HS-27A (cell line): ENCODE measurements at places on chromosomes 3 and 15.

DNA sequence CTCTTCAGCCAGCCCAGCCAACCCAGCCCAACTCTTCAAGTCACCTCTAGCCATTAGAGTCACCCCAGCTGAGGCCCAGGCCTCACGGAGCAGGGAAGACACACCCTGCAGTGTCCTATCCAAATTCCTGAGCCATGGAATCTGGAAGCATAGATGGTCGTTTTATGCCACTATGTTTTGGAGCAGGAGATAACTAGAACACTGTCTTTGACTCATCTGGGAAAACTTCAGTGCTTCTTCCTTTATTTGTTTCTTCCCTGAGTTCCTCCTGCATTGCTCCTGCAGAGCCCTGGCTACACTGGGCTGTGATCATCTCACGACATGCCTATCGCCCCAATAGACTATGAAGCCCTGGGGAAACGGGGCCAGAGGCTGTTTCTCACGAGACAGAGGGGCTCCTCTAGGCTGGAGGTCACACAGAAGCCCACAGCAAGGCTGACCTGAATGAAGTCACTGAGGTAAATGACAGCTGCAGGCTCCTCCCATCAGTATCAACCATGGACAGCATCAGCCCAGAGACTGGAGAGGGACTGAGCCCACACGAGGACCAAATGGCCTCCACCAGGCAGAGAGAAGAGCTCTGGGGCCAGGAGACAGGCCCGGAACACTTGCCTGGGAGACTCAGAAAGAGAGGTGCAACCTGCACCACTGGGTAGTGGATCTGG lies 22.7 kb downstream of the CRABP1 start:
- DNase-seq, result no peak

- DNase-seq, result no peak
Measured at GRCh38 chr3:144921710-144922109, 950.1 kb downstream of the DIPK2A start.

GRCh38 chr3:119408243-119408950 lies 55.0 kb downstream of the TMEM39A start:
- no peak for DNase-seq

DNA sequence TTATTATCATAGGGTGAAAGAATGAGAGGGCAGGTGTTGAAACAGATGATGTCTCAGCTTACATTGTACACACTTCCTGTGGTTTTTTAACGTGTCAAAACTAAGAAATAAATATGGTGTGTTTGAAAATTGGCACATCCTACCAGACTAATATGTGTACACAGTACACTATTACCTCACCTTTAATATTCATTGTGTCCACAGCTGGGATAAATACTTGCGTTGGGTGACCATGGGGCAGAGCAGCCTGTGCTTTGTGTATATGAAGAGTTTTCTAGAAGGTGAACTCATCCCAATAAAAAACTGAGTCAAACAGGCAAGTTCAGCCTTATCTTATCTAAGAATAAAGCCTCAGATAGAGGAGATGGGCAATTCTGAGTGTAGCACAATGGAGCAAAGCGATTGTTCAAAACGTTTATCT lies 17.3 kb downstream of the SUCNR1 start:
- no peak for DNase-seq

DNA sequence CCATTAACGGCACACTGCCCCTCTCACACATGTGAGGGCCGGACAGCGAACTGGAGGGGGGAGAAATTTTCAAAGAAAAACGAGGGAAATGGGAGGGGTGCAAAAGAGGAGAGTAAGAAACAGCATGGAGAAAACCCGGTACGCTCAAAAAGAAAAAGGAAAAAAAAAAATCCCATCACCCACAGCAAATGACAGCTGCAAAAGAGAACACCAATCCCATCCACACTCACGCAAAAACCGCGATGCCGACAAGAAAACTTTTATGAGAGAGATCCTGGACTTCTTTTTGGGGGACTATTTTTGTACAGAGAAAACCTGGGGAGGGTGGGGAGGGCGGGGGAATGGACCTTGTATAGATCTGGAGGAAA lies 1.5 kb downstream of the SOX2 start:
- no peak for DNase-seq

GRCh38 chr3:78804251-78805037 lies 963.4 kb downstream of the ROBO1 start:
- no peak for DNase-seq

DNA sequence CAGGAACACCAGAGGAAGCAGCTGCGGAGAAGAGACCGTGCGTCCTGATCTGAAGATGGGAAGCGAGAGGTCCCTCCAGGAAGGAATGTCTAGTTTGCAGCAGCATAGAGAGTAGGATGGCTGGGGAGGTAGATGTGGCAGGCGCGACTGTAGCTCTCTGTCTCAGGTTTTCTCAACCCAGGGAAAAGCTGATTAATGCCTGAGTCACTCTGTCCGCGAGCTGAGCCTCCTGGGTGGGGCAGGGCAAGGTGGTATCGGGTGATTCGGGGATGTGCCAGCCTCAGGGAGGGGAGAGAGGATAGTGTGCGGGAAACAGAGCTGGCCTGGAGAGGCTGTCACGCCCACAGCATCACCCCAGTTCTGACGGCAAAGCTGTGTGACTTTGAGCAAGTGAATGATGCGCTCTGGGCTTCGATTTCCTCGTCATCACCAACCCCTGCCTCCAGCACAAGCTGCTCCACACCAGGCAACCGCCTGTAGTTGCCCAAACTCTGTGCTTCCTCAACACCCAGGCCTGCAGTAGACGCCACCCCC lies 28.4 kb downstream of the CPN2 start:
- peak; percentile 68 for DNase-seq

- DNase-seq, result no peak
Measured at GRCh38 chr3:165125836-165126235, 47.5 kb upstream of the SI start.

GRCh38 chr3:16174976-16175901 lies 759 bp downstream of the GALNT15 start:
- no peak for DNase-seq

- DNase-seq, result no peak
Measured at GRCh38 chr3:69144631-69145245, 22.3 kb upstream of the LMOD3 start.

DNA sequence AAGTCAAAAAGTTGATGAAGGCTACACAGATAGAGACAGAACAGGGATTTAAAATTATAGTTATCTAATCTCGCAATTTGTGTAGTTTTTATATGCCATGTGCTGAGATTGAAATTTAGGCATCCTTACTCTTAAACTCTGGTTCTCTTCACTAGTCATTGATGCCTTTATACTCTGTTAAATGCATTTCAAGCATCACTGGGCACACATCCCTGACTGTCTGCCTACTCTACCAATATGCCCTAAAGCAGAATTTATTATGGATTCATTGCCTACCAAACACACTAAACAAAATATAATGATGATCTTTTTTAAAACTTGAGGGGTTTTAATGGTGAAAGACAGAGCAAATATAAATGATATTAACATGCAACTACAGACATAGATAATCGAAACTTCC lies 10.3 kb upstream of the ALCAM start:
- no peak for DNase-seq

DNA sequence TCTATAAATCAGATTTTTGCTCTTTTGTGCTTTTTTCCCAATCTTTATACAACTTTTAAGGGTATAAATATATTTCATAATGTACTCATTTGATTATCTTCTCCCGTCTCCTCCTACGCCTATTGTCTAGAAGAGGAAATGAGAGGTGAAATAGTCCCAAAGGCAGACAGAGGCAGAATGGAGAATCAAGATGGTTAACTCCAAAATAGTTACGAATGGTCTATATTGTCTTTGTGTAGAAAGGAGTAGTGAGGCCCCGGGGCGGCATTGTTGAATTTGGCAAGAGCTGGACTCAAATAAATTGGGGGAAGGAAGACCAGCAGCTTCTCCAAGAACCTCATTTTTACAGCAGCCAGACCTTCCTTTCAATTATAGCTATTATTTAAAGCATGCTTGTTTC lies 23.9 kb downstream of the ITPR1 start:
- DNase-seq, result no peak

- DNase-seq, result no peak
Measured at GRCh38 chr15:101439920-101440319, 49.6 kb downstream of the PCSK6 start.

DNA sequence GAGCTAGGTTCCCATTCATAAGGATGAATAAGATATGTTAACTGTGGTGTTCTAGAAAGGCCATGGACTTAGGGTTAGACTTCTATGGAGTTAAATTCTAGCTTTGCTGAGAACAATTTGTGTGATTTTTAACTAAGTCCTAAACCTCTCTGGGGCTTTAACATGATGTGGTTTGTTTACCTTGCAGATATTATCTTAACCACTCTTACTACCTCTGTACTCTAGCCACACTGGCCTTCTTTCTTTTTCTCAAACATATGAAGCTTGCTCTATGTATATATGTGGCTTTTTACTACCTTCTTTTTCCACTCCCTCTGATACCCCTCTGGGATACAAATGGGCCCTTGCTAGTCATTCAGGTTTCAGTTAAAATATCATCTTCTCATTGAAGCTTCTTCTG lies 108.4 kb downstream of the ZNF609 start:
- DNase-seq, result no peak

DNA sequence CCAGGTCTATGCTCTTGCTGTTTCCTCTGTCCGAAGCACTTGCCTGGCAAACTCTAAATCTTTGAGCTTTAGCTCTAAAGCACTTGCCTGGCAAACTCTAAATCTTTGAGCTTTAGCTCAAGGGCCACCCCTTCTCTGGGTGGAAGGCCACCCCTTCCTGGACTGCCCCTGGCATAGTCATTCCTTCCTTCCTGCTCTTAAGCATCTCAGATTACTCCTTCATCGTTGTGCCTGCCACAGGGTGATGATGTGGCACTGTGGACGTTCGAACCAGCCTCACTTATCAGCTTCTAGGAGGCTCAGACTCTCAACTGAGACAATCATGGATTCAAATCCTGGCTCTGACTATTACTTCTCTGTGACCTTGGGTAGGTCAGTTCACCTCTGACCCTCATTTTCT lies 10.5 kb upstream of the CRABP1 start:
- no peak for DNase-seq

DNA sequence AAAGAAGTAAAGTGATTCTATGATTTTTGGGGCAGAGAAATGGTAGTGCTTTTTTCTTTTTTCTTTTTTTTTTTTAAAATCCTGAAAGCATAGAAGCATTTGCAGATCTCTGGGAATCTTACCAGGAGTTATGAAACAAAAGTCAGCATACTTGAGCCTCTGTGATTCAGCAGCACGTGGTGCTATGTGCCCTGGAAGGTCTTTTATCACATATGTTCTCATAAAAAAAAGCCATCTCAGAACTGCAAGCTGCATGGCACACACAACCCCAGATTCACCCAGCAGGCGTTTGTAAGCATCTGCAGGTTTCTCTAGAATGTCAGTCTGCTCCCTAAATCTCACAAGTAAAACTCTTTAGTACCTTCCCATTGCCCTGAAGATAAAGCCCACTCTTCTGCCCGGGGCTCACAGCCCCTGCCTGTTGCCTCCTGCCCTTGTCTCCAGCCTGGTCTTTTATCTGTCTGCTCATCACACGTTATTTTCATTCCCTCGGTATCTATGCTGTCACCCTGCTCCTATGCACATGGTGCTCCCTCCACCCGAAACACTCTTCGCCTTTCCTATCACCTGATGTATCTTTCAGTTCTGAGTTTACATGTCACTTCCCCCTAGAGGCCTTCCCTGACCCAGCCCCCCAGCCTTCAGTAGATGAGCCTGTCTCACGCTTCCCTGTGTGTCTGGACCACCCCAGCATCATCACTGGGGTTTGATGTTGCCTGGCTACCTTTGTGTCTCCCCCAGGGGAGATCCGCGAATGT lies 72.4 kb downstream of the CHDH start:
- no peak for DNase-seq

DNA sequence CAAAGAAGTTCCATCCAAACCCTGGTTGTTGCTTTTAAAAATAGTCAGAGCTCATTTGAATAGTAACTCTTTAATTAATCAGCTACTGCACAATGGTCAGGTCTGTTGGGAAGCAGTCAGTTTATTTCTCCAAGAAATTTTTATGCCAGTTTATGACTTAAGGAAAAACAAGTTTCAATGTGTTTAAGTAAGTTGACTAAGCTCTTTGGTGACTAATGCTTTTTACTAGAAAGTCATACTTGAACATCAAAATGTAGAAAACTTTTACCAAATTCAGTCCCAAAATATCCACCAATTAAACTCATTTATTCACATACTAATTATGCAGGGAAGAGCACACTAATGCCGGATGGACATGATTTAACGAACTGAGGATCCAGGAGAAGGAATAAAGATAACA lies 22.1 kb downstream of the PRICKLE2 start:
- no peak for DNase-seq

DNA sequence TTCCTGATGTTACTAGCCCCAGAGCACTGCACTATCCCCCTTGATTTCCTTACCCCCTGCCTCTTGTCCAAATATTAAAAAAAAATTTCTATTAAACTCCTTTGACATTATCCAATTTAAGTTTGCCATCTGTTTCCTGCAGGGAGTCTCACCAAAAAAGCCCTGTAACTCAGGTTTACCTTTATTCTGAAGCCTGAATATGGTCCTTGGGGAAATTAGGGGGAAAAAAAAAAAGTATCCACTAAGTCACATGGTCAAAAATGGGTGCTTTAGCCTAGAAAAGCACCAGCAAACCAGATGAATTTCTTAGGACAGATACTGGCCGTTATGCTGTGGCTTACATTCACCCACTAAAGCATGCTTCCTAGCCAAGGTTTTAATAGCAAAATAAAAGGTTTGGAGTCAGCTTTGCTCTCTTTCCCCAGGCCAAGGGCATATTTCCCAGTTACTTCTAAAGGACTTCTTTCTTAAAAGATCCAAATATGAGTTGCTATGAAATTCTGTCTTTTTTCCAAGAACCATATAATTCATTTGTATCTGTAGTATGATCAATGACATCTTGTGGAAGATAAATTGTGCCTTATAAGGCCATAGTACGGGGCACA lies 394.9 kb downstream of the LSAMP start:
- no peak for DNase-seq

GRCh38 chr3:194312186-194312742 lies 38.9 kb downstream of the CPN2 start:
- DNase-seq, result no peak

GRCh38 chr3:186280737-186281136 lies 81.3 kb downstream of the DGKG start:
- no peak for DNase-seq

DNA sequence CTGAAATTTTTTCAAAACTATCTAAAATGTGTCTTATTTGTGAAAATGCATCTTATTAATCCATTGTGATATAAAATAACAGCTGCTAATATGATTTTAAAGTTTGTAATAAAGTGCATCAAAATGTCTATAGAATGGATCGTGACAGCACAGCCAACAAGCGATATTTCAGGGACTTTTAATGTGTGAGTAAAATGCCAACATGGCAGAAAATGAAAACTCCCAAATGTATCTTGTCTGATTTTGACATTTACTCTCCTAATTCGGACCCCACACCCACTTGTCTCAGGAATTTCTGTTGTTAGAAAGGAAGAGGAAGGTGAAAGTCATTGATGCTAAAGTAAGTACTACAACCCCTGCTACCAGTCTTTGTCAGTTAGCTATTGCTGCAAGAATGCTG lies 273.9 kb downstream of the SATB1 start:
- DNase-seq, result no peak
